ENCODE measurements at places on chromosomes 12 and 14. TPM values are rescaled to one million over a fixed set of nuclear protein-coding genes. Genes with fewer than 3 reads are reported as not detected.

DLGAP5 gene
- 97.9 TPM for total RNA-seq

ARHGAP9 gene
- total RNA-seq: 78.9 TPM

KLRB1 gene
- total RNA-seq: 3.6 TPM

CARMIL3 gene
- total RNA-seq: 1.00 TPM

GPD1 gene
- 0.10 TPM for total RNA-seq

TMED10 gene
- total RNA-seq: 189 TPM

Data from activated CD4-positive, alpha-beta memory T cell treated with anti-CD3 and anti-CD28 coated beads for 36 hours (primary cell).